GM12865 (cell line): ENCODE measurements at places on chromosomes 2 and 18.
A peak's percentile ranks its signal among the peaks of the same experiment; 100 is the strongest.

GRCh38 chr18:73431620-73432019 lies 563.8 kb upstream of the NETO1 start:
- no peak for DNase-seq

DNA sequence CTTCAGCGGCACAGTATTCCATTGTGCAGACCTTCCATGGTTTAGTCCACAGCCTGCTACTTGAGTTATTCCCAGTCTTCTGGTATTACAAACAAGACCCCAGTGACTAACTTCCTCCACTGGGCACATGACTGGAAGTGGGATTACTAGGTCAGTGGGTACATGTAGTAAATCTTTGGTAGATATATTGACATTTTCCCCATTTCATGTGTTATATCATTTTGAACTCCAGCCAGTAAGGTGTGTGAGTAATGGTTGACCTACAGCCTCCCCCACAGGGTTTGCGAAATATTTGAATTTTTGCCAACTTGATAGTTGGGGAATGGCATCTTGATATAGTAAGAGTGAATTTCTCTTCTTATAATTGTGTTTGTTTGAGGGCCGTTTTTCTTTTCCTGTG lies 58.8 kb downstream of the RNF144A start:
- no peak for DNase-seq

DNA sequence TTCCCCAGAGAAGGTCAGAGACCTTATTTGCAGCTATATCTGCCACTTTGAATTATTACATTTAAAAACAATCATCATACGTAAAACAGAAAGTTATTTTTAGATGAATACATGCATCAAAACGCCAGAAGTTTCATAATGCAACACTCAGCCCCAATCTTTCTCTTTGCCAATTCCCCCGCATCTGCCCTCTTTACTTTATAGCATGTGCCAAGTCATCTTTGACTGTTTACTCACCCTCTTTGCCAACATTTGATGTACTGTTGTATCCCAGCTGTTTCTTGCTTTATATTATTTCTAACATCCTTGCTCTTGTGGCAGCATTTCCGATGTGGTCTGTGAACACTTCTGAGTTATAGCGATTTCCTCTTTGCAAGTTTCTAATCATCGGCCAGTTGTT lies 86.2 kb downstream of the CRIM1 start:
- DNase-seq: no peak

- DNase-seq: no peak
Measured at GRCh38 chr2:38514603-38515154, 88.0 kb downstream of the HNRNPLL start.

DNA sequence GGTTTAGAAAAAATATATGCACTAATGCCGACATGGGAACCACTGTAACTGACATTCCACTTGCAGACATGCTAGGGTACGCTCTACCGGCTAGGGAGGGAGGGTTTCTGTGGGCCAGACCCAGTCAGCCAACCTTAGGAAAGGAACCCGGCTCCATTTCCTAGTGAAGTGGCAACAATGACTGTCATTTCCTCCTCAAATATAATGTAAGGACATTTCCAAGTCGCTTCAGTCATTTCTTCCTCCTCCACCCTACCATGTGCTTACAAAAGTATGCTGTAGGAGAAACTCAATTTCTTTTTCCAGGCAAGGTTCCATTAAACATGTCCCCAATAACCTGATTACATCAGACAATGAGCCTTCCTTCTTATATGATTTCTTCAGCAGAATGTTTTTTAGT lies 64.3 kb upstream of the PSMD14 start:
- DNase-seq: peak; percentile 30

- DNase-seq: no peak
Measured at GRCh38 chr2:79964966-79965365, 339.6 kb downstream of the LRRTM1 start.
